ENCODE measurements at places on chromosomes 4 and X.

DNA sequence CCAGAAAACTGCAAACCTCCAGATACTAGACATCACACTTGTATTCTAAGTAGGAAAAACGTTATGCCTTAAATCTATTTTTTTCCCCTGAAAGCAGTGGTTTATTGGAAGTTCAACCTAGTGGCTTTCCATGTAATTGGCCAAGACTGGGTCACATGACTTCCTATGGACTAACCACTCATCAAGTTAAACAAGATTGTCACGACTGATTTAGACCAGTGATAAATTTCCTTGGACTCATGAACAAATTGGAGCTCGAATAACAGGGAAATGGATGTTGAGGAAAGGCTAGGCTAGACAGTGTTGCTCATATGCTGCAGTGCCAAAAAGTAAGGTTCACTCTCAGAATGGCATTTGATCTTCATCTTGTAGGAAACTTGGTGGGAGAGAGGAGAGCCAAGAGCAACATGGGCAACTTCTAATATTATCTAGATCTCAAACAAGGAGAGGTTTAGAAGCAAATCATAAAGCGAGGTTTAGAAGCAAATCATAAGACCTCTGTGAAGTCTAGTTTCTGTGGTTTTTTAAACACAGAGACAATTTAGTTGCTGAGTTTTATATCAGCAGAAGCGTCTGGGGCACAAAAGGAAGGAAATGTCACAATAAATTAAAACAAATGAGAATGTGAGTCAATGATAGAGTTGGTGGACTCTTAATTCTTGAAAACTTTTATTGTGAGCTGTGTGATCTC is 165.6 kb upstream of the BOD1L1 start:
- DNase-seq: no peak

DNA sequence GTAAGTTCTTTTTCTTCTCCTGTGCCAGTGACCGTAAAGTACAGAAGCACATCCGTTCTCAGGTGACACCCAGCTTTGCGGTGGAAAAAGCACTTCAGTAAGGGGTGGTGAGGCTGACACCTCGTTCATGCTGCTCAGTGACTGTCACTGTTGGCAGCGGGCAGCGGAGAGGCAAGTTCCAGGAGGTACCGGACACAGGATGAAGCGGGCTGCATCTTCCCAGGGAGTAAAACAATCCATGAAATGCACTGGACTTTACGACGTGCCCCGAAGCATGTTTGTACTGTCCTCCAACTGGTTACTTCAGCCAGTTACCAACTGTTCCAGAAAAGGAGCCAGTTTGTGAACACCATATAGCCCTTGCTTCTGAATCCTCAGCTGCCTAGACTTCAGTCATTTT is 110.7 kb downstream of the ZNF827 start:
- no peak for DNase-seq

DNA sequence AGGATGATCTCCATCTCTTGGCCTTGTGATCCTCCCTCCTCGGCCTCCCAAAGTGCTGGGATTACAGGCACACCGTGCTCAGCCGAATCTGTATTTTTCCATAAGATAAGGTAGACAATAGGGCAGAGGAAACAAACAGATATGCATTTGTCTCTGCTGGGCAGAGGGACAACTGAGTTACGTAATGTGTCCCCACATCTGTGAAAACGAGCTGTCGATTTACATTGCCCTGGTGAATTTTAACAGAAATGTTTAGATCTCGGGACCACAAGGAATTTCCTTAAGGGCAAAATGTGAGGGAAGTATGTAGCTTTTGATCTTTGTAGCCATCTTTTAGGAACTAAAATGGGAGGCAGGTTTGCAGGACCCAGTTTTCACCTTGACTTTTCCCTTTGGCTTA is 189.7 kb downstream of the TRIML1 start:
- DNase-seq: no peak

DNA sequence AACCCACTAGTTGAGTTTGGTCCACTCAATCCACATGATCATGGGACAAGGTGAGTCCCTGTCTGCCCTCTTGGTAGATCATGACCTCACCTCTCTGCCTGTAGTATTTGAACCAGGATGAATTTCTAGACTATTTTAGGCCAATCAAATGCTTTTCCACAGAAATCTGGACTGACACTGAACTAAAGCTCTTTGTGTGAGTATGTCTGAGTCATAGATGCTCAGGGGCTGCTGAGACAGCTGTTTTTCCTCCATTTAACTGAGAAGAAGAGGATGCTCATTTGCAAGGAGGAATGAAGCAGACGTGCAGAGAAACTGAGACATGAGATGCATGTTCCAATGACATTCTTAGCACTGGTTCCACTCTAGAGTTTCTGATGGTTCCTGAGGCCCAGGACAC is 77.3 kb upstream of the TMEM47 start:
- no peak for DNase-seq
